Right forelimb (tissue), 1 donor: ENCODE measurements at places on chromosomes 6 and 20.

DNA sequence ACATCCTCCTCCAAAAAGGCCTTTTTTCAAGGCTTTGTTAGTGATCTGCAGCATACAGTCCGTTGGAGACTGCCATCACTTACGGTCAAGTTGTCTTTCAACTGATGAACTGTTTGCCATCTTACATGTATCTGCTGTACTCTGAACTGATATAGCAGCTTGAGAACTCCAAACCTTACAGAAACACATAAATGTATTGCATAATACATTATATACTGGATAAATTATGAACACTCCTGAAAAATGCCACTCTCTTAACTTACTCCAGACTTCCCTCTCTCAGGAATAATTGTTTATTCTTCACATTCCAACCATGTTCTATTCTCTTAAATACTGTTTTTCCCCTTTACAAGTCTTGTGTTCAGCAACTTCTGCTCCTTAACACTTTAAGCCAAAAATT lies 14.6 kb upstream of the RHAG start:
- DNase-seq, result no peak

DNA sequence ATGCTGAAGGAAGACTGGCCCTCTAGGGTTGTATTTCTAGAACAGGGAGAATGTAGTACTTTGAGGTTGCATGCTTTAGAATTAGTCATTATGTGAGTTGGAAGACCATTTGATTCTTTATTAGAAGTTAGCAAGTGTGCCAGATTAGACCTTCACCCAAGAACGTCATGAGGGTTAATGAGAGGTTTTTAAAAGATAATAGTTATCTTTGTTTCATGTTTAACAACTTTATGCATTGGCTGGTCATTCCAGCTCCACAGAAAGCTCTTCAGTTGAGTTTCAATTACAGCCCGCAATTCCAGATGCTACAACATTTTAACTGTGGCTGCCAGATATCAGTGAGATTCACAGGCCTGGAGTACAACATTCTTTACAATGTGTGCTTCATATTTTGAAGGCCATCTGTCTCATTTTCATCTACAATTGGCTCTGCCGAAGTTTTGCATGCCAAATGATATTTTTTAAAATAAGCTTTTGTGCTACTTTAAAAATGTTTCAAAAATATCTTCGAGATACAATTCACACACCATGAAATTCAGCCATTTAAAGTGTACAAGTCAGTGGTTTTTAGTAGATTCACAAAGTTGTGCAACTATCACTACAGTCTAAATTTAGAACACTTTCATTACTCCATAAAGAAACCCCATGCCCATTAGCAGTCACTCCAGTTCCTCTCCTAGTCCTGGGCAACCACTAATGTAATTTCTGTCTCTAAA lies 61.1 kb upstream of the FBXO30 start:
- no peak for DNase-seq

DNA sequence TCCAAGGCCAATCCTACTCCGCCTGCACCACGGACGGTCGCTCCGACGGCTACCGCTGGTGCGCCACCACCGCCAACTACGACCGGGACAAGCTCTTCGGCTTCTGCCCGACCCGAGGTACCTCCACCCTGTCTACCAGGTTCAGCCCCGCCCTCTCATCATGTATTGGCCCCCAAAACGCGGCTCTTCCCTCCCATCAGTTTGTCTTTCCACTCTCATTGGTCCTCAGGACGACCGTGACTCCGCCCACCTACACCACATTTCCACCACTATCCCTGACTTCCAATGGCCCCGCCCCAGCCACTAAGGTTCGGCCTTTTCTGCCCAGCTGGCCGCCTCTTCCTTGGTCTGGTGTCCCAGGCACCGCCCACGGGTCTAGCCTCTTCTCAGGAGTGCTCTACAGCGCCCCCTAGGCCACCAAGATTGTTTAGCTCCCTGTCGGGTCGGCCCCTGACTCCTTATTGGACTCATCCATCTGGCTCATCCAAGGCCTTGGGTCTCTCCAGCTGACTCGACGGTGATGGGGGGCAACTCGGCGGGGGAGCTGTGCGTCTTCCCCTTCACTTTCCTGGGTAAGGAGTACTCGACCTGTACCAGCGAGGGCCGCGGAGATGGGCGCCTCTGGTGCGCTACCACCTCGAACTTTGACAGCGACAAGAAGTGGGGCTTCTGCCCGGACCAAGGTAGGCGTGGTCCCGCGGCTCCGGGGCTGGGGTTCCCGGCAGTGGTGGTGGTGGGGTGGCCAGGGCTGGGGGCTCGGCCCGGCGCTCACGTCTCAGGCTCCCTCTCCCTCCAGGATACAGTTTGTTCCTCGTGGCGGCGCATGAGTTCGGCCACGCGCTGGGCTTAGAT lies 3.1 kb downstream of the MMP9 start:
- no peak for DNase-seq

GRCh38 chr20:33160681-33161080 lies 7.3 kb upstream of the BPIFA2 start:
- no peak for DNase-seq

DNA sequence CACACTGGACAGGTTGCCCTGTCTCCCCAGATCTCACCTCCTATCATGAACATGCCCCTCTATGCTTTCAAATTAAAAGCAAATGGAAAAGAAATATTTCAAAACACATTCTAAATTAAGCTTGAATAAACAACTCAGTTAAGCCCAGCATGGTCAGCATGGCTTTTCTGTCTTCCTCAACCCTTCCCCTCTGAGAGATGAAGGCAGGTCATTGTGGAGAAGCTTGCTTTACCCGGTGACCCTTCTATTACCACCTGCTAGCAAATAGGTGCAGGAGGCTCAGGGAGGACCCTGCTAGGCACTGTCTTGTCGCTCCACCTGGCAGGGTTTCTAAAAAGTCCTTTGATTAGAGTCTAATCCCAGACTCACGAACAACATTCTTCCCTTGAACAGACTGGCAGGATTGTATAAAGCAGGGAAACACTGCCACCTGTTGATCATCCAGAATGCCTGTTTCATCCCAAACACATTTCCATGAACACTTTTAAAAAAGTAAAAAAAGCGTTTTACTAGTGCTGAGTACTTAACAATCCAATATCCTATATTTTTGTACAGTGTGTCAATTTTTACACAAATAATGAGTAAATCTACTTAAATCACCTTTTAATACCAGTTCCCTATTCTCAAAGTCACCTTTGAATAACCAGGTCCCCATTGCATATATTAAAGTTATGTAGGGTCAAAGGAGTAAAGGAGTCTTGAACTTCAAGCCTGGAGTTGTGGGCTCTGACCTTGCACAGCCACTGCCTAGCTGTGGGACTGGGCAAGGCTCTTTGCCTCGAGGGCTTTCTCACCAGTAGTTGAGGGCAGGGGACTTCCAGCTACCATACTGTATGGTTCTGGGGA lies 75.5 kb downstream of the GPR6 start:
- DNase-seq, result no peak

GRCh38 chr20:16246870-16247269 lies 326.4 kb downstream of the KIF16B start:
- DNase-seq, result no peak

DNA sequence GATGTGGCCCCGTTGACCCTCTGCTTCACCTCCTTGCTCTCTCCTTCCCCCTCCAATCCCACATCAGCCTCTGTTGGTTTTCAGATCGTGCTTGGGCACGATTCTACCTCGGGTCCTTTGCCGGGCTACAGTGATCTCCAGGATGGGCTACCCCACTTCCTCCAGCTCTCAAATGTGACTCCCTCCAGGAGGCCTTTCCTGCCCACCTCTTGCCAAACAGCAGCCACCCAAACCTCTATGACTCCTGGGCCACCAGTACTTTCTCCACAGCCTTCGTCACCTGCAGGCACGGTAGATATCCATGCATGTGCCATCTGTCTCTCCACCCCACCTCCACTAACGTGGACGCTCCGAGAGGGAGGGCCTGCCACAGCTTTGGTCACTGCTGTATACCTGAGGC lies 55.9 kb upstream of the NXT1 start:
- DNase-seq, result no peak

DNA sequence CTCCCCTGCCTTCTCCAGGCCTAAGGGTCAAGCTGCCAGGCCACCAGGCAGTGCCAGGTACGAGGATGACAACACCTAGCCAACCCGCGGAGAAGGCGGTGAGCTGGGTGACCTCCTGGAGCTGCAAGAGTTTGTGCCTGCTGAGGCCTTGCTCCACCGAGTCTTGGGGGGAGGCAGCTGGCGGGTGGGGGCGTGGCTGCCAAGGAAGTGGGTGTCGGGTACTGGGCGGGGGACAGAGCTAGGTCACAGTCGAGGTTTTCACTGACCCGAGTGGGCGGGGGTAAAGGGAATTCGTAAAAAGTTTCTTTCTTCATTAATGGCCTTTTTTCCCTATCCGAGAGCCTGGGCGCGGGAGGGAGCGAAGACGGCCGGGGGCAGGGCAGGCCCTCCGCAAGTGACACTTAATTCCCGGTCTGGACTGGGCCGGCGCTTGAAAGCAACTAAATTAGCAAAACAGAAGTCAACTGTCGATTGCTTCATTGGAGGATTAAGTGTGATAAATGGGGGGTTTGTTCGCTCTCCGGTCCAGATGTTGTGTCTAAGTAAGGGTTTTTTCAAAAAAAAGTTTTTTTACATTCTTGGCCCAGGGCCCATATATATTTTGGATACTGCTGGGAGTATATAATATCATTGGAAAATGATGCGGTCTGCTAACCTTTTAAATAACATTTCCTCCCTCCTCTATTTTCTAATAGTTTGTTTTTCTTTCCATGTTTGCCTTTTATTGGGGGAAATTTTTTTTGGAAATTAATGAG lies 43.1 kb upstream of the FOXP4 start:
- peak; percentile 80 for DNase-seq

DNA sequence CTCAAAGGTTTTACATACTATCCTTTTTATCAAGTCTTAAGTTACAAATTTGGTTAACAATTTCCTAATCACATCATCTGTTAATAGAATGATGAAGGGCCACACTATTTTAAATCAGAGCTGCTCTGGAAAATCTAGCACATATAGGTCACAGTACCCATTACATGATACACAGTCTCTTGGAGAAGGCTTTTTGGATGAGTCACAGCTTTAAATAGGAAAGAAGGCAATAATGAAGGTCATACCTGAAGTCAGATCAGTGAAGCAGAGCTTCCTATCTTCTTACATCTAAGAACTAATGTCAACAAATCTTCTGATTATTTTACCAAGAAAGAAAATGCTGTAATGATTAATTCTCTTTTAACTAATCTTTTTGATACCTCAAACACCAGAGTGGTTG lies 248.5 kb downstream of the BTBD9 start:
- no peak for DNase-seq

- DNase-seq, result no peak
These were observed 264.1 kb downstream of the FOXC1 start for GRCh38 chr6:1873781-1874180.
